Fibroblast of skin of right biceps (primary cell): ENCODE measurements at places on chromosomes 11 and 22.

GRCh38 chr22:44493206-44493605, 4.8 kb downstream of the RTL6 start:
- DNase-seq: no peak

- no peak for DNase-seq
Measured at GRCh38 chr11:86186386-86186785, 58.2 kb upstream of the EED start.

DNA sequence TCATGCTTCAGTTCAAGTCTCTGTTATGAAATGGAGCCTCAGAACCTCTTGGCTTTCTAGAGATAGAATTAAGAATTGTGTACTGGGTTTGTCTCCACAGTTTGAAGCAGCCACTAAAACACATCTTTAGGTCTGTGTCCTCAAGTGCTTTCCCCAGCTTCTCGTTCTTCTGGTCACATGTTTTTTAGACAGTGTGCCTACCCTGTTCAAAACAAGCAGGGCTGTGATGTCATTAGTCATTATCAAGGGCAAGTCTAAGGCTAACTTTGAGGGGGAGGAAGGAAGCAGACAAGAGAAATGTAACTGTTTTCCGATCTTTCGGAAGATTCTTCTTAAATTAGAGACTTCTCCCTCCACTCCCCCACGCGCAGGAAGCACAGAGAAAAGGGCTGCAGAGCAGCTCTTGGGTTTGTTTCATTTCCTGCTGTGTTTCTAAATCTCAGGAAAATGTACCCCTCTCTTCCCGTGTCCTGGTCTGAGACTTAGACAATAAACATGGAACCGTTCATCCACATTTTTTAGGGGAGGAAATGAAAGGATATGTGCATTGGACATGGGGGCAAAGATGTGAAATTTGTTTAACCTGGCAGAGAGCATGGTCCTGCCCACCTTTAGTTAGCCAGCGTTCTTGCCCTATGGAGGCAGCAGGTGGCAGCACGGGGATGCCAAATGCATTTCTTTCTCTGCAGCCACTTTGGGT, 3.1 kb downstream of the AKIP1 start:
- DNase-seq: peak; percentile 42

GRCh38 chr11:17561526-17561925, 14.5 kb downstream of the OTOG start:
- no peak for DNase-seq

DNA sequence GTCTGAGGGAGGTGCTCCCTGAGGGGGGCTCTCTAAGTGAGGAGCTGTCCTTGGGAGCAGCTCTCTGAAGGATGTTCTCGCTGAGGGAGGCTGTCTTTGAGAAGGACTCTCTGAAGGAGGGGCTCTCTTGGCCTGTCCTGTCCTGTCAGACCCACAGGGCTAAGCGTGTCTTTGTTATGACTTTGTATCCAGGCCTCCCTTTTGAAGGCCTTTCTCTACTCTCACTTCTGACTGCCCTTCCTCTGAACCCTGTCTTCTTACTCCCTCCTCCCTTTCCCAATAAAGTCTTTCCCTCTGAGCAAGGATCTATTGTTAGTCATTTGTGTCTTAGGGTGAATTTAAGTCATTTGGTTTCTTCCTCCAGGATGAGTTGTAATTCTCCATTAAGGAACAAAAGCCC, 330.1 kb upstream of the PLET1 start:
- peak; percentile 49 for DNase-seq

- DNase-seq: no peak
Measured at GRCh38 chr11:122435540-122436187, 219.9 kb upstream of the UBASH3B start.
